ENCODE measurements at places on chromosomes 12 and 14.
A peak's percentile ranks its signal among the peaks of the same experiment; 100 is the strongest.

DNA sequence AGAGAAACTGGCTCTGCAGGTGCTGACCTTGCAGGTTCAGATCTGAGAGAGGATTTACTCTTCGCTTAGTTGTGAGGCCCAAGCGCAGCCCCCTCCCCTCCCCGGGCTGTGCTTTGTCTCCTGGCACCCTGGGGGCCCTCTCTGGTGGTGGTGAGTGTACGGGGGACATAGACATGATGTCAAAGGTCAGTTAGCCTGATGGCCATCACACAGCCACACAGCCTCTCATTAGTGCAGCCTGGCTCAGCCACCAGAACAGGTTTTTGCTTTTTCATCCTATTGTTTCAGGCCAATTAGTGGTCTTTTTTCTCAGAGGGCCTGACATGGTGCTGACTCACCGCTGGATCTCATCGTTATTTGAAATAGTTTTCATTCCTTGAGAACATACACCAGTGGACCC, 437.9 kb downstream of the AACS start:
- DNase-seq = no peak

DNA sequence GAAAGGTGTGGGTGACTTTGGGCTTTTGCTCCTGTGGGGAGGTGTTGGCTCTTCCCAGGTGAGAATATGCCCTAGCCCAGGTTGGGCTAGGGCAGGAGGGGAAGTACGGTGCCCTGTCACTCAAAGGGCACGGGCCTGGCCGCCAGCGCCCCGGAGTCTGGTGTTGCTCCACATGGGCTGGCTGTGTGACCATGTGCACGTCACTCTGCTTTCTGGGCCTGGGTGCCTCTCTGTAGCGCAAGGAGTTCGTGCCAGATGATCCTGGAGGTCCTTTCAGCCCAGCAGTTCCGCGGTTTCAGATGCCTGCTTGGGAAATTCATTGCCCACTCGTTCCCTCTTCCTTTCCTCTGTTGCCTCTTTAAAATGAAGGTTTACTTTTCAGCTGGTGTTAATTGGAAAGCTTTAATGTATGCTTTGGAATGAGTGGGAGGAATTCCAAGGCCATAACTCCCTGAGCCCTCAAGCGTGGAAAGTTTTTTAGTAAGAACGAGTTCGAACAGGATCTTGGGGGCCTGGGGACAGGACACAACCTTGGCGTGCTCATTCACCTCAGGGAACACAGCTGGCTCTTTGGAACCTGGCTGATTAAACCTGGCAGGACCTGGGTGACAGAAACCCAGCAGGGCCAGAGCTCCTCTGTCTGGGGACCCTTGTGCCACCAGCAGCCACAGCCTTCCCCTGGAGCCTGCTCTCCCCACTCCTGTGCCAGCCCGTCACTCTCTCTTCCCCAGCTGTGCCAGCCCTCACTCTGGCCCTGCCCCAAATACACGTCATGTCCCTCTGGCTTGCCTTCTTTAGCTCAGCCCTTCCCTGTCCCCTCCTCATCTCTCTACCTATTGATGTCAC, 42.8 kb downstream of the TSPAN9 start:
- peak; percentile 65 for DNase-seq

GRCh38 chr12:118189741-118190191, 53.8 kb downstream of the PEBP1 start:
- DNase-seq = no peak

- DNase-seq = no peak
Measured at GRCh38 chr12:120887253-120888043, 16.7 kb downstream of the SPPL3 start.

- no peak for DNase-seq
Measured at GRCh38 chr12:113837084-113837483, 129.0 kb downstream of the RBM19 start.

DNA sequence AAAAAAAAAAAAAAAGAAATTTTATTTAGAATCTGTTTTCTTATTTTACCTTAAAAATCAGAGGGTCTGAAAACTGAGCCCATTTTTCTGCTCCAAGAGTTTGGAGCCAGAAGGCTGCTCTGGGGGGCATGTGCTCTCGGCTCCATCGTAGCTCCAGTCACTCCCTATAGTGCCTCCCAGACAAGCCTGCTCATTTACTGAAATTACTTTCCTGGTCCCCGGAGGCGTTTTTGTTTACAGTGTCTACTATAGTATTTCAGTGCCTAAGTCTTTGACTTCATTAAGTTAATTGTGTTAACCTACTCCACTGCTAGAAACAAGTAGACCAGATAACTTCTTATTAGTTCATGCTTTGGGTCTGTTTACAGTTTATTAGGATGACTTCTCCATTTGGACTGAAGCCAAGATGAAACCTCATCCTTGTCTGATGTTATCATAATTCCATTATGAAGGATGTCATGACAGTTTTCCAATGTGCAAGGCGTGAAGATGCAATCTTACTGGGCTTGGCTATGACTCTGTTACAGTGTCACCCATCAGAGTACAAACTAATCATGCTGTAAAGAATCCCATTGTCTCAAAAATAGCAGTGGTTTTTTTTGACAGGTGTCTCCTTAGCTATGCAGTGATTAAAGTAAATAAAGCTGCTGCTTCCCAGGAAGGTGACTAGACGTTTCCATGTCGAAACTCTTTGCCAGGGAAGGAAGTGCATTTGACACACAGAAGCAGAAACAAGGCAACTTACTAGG, 182.3 kb downstream of the TMEM132C start:
- DNase-seq = no peak

DNA sequence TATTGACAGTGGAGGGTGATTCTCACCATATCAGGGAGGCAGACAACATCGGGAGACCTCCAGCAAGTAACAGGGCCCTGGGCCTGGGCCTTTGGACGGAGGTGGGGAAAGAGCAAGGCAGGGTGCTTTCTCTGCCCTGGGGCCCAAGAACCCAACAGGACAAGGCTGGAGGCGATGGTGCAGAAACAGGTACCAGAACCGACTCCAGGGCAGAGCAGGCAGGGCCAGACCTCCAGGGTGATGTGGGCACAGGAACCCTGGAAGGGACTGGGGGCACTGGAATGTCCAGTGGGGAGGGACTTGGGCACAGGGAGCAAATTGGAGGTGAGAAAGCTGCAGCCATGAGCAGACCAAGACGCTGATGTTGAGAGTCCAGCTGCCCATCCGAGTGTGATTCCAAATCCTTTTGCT, 44.4 kb downstream of the PRMT8 start:
- no peak for DNase-seq

DNA sequence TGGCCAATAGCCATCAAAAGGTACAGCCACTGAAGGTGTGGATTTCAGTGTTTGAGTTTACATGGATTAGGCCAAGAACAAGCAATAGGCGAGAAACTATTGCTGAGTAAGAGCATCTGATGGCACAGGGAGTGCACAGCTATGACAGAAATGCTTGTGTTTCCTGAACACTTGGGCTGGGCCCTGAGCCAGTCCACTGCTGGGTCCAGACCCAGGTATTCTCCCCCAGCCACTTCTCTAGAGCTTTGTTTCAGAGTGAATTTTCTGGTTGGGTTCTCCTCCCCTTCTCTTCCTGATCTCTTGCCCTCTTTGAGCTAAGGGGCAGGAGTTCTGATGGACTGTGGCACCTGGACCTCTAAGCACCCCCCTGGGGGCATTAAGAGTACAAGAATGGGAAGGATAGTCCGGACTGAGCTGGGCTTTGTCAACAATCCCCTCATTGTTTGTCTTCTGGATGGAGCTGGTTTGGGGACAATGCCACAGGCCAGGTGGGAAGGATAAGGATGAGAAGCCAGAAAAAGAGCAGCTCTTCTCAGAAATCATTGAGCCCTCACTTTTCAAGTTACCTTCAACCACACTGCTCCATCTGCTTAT, 8.3 kb downstream of the HOXC5 start:
- DNase-seq = no peak

DNA sequence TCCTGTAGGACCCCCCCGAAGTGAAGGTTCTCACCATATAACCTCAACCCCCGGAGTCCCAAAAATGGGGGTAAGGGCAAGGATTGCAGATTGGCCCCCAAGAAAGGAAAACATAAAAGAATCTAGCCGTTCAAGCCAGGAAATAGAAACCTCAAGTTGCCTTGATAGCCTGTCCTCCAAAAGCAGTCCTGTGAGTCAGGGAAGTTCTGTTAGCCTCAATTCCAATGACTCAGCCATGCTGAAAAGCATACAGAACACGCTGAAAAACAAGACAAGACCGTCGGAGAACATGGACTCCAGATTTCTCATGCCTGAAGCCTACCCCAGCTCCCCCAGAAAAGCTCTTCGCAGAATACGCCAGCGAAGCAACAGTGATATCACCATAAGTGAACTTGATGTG, 344.2 kb upstream of the RGS6 start:
- no peak for DNase-seq

DNA sequence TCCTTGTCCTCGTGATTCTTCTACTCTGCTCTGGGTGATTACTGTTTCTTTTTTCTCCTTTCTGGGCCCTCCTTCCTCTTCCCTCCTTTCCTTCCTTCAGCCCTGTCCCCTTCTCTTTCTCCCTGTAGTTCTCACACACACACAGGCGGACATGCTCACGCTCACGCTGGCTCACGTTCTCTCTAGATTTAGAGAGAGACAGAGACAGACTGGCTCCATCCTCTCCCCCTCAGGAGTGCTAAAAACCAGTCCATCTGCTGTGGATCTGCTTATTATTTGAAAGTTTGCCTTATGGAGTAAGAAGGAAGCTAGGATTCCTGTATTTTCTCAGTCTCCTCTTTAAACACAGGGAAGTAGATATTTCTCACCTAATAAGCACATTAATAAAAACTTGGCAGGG, 48.1 kb downstream of the KCNA1 start:
- DNase-seq = peak; percentile 78

- no peak for DNase-seq
Measured at GRCh38 chr14:55667801-55668200, 87.8 kb downstream of the KTN1 start.

- DNase-seq = no peak
Measured at GRCh38 chr14:103943673-103944072, 1.3 kb upstream of the RD3L start.

- DNase-seq = no peak
Measured at GRCh38 chr14:26598672-26599131, 869 bp upstream of the NOVA1 start.

GRCh38 chr14:51386983-51387735, 147.1 kb downstream of the TMX1 start:
- no peak for DNase-seq

Measured in NCI-H446 (cell line).